ENCODE measurements at places on chromosomes 11 and 22.

DNA sequence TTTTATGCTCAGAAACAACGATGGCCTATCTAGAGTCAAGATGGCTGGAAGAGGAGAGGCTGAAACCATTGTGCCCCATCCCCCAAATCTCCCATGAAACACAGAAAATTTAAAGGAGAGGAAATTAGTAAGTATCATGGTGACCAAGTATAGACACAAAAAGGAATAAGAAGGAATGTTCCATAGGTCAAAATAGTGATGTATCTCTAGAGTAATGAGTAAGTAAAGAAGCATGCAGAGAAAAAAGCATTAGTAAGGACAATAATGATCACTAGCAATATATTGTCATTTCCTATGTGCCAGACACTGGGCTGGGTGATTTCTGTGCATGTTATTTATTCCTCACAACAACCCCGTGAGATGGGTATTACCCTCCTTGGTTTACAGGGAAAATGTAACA is 2.6 kb upstream of the SLC22A24 start:
- no peak for DNase-seq

- no peak for DNase-seq
Observed at GRCh38 chr22:43812890-43813289, 785 bp upstream of the EFCAB6 start.

GRCh38 chr22:37418627-37419369 is 8.5 kb downstream of the ELFN2 start:
- no peak for DNase-seq

DNA sequence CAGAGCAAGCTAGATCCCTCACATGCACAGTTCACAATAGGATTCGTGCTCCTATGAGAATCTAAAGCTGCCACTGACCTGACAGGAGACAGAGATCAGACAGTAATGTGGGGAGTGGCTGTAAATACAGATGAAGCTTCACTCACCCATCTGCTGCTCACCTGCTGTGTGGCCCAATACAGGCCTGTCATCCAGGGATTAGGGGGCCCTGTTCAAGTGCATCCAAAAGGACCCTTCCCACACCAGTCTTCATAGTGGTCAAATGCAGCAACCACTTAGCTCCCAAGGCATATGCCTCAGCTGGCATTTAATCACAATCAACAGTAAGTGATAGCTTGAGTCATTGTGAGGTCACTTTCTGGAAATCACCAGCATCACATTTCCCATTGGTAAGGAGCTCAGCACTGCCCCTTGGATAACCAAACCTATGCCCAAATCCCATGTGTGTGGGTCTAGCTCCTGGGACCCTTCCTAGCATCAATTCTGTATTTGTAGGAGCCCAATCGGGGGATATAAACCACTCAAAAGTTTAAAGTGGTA is 65.6 kb downstream of the OR4C45 start:
- DNase-seq, result no peak

DNA sequence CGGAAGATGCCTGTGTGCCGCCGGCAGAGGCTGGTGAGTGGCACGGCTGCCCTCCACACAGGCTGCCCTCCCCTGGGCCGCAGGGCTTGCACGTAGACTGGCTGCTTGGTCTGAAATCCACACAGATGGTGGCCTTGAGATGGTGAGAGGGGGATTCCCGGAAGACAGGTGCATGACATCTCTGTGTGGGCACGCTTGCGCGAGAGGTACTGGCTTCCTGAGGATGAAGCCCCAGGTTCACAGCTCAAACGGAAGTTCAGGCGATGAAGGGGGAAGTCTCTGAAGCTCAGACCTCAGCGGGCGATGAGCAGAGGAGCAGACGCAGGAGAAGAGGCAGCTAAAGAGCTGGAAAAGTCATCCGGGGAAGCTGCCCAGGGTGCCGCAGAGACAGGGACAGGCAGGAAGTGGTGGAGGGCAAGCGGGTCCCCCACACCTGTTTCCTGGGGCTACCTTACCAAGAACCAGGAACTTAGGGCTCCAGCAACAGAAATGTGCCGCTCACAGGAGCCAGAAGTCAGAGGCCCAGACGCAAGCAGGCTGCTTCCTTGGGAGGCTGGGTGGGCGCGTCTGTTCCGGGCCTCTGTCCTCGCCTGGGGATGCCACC is 7.2 kb downstream of the CRELD2 start:
- no peak for DNase-seq

DNA sequence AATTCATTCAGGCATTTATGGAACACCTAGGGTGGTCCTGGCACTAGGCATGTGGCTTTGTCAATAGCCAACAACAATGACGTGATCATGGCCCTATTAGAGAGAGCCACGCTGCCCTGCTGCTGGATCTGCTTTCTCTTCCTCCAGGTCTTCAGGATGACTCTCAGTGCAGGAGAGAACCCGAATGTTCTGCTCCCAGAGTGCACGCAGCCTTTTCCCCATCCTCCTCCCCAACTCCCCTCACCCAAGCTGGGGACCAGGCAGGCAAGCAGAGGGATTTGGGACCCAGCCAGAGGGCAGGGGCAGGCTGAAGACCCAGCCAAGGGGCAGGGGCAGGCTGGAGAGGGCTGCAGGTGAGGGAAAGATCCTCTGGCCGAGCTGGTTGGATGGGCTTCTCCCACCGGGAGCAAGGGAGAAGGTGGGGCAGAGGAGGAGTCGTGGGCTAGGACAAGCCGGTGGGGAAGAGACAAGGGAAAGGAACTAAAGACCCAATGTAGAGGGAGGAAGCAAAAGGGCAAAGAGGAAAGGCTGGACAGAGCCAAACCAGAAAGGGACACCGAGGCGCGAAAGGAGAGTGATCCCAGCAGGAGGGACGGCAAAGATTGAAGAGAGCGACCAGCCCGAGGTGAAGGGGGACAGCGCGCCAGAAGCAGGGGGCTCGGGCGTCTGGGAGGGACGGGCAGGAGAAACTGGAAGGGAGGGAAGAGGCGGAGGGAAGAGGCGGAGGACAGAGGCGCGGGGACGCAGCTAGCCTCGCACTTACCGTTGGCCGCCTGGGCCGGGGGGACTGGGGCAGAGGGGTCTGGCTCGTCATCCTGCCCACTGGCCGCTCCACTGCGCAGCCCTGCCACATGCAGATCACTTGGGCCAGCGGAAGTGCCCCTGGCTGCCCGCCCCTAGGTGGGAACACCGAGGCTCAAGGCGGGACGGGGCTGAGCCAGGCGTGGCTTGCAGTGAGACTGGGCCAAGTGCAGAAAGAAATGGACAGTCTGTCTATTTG is at the start of gene KCTD14:
TSS of gene KCTD14 (minus strand) at position 880 of the 1,000 bp plus-strand sequence. CDS start at position 853, 27 bp downstream.
- DNase-seq, result no peak
